IMR-90 (cell line): ENCODE measurements at places on chromosomes 4 and X.

- H3K27me3 ChIP-seq, result no peaks in the 10 kb centered on the region
- no peak overlapping the region for H3K4me3 ChIP-seq
- H3K27ac ChIP-seq, result no peak overlapping the region
- H3K36me3 ChIP-seq, result no peaks in the 10 kb centered on the region
- DNase-seq, result no peak
These were observed 888.4 kb upstream of the EPHA5 start for GRCh38 chr4:66558651-66559050.

- H3K36me3 ChIP-seq, result no peaks in the 10 kb centered on the region
- H3K4me3 ChIP-seq, result no peak overlapping the region
These were observed 1008.3 kb downstream of the PCDH18 start for GRCh38 chr4:136524039-136524438.

DNA sequence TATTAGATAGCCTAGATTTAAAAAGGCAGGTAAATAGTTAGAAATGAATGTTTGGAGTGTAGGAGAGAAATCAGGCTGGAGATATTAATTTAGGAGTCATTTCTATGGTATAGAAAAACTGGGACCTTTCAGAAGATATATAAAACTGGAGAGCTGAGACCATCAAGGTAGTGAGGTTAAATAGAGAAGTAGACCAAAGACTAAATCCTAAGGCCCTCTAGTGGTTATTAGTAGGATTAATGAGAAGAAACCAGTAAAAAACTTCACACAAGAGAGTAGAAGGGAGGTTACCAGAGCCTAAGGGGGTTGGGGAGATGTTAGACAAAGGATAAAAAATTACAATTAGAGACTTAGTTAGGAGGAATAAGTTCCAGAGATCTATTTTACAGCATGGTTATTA, 351.0 kb upstream of the SPANXN1 start:
- no peaks in the 10 kb centered on the region for H3K27me3 ChIP-seq
- H3K4me3 ChIP-seq, result no peak overlapping the region
- no peak for DNase-seq
- no peaks in the 10 kb centered on the region for H3K36me3 ChIP-seq
- no peak overlapping the region for H3K27ac ChIP-seq

DNA sequence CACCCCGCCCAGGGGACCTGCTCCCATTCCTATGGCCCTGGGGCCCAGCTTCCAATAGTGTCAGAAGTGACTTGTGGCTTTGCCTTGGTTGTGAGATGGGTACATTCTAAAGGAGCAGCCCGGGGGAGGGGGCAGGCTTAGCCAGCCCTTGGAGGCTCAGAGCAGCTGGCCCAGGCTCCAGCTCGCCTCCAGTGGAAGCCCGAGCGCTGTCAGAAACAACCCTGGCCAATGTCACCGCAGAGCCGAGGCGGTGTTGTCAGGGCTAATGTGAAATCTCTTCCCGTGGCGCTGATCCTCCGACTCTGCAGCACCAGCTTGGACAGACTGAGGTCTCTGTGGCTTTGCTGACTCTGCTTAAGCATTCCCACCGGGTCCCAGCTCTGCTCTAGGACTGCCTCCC, 29.2 kb upstream of the ZNF81 start:
- peaks cover 2% of the 10 kb centered on the region for H3K27me3 ChIP-seq
- no peak overlapping the region for H3K27ac ChIP-seq
- DNase-seq, result no peak
- no peaks in the 10 kb centered on the region for H3K4me1 ChIP-seq
